Panc1 (cell line): ENCODE measurements at places on chromosomes 11 and 22.

GRCh38 chr11:29306527-29306926, 710.3 kb downstream of the KCNA4 start:
- no peak for DNase-seq

GRCh38 chr11:15707194-15707593, 592.5 kb downstream of the INSC start:
- DNase-seq, result no peak

DNA sequence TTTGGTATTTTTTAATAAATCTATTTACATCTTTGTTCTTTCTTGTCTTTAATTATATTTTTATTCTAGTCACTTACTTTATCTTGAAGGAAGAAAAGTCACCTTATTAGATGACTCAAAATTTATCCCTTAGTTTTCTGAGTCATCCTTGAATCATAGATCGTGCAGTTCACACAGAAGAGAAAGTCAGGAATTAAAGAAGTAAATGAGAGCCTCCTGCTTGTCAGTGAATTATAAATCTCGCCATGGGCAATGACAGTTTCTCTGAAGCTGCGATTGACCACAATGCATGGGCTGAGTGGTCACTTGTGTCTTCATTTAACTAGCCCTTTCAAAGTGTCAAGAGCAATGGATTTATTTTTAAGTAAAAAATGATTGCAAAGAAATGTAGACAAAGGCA, 91.2 kb downstream of the LUZP2 start:
- peak; percentile 4 for DNase-seq

GRCh38 chr11:122711831-122712381, 56.4 kb downstream of the UBASH3B start:
- no peak for DNase-seq

GRCh38 chr11:72724851-72725723, 27.1 kb downstream of the ARAP1 start:
- DNase-seq, result peak; percentile 60

- DNase-seq, result no peak
These were observed 234.0 kb downstream of the ST3GAL4 start for GRCh38 chr11:126589492-126589803.

- no peak for DNase-seq
These were observed 514.9 kb downstream of the BUD13 start for GRCh38 chr11:116257883-116258282.

- DNase-seq, result no peak
These were observed 18.2 kb downstream of the LIMK2 start for GRCh38 chr22:31230155-31230870.

GRCh38 chr22:42800451-42801251, 56.4 kb downstream of the ARFGAP3 start:
- DNase-seq, result no peak

DNA sequence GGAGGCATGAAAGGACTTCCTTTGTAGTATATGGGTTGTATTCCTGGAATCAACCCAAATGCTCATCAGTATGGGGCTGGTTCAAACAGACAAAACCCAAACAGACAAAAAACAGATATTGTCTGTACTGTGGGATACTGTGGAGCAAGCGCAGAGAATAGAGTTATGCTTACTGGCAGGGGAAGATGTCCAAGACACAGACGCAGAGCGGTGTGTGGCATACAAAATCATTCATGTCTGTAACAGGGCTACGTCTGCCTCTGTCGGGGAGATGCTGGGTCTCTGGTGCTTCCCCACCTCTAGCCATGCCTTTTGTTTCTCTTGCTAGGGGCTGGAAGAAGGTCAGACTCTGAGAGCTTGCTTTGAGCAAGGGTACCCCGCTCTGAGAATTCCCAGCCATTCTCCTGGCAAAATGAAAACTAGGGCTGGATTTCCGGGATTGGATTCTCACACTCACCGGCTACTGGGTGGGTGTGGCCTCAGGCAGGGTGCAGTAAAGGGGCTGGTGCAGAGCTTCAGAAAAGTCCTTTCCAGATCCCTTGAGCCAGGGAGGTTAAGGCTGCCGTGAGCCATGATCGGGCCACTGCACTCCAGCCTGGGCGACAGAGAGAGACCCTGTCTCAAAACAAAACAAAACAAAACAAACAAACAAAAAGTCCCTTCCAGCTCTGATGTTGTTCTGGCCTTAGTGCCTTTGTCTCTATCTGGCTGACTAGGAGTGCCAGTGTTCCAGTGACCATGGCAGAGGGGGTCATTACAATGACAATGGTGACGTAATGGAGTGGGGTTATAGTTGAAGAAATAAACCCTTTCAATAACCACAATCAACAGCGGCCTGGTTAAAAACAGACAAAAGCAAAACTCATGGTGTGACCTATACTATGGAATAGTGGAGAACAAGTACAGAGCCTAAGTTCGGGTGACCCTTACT, 2.9 kb upstream of the ABCC8 start:
- no peak for DNase-seq

- no peak for DNase-seq
These were observed 4.9 kb downstream of the GNG3 start for GRCh38 chr11:62712276-62712812.
